Urinary bladder (tissue), 4 donors: ENCODE measurements at places on chromosomes 2 and 18. TPM values are rescaled to one million over a fixed set of nuclear protein-coding genes. Genes with fewer than 3 reads are reported as not detected.

DNA sequence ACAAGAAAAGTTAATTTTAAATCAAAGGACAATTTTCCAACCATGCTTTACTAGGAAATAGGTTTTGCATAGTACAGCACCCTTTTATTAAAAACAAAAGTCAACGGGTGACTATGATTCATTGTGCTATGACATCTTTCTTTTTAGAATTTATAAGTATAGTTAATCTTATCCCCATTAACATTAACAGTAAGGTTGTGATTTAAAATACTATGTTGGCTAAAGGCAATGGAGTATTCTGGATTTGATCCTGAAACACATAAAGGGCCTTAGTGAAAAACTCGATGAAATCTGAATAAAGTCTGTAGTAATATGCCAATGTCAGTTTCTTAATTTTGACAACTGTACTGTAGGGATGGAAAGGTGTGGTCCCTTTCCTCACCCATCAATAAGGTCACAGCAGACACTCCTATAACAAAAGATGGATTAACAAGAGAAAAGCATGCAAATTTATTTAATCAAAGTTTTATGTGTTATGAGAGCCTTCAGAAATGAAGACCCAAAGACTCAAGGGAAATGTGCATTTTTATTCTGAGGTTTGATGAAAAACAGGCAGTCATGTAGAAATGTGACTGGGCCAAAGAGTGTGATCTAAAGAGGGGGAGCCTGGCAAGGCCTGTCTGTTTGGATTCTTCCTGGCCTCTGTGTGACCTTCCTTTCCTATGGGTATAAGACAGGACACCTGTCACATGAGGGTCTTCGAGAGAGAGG lies 731.4 kb downstream of the TSN start:
- no peak for DNase-seq

Gene MYO5B
- total RNA-seq = 8.8 TPM

- DNase-seq = no peak
Measured at GRCh38 chr18:8229787-8230186, 379.4 kb upstream of the RAB12 start.

DNA sequence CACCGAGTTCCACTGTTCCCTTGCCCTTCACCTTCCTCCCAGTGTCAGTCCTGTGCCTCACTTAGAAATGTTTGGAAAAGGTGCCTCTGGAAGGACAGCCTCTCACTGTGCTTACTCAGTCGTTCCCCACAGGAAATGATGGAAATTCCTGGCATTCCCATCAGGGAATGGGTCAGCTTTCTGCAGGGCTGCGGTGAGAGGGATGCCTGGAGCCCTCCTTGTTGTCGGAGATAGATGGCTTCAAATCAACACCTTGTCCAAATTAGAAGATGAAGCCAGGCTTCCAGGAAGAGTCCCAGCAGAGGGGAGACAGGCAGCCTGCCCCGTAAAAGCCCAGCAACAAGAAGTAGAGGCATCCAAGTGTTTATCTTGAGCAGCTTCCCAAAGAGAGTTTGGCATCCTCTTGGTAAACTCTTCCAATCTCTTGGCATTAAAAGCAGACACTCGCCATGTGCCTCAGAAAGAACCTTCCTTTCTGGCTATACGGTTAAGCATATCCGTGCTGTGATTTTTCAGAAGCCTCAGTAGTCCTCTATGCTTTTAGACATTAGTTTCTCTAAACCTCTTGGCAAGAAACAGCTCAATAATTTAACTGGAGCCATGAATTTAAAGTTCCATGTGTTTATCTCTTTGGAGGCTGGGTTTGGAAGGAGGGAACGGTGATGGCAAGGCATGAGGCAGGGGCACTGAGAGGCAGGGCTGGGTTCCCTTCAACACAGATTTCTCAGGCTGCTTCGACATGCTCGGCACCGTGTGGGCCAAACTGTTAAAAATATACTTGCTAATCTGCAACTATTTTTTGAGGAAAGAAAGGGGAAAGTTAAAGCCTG lies 25.1 kb downstream of the COLEC12 start:
- DNase-seq = no peak

GRCh38 chr18:43267818-43268217 lies 9.5 kb downstream of the SYT4 start:
- no peak for DNase-seq

Gene MAL
- 3.6 TPM for total RNA-seq

Gene MC2R
- not detected for total RNA-seq

DNA sequence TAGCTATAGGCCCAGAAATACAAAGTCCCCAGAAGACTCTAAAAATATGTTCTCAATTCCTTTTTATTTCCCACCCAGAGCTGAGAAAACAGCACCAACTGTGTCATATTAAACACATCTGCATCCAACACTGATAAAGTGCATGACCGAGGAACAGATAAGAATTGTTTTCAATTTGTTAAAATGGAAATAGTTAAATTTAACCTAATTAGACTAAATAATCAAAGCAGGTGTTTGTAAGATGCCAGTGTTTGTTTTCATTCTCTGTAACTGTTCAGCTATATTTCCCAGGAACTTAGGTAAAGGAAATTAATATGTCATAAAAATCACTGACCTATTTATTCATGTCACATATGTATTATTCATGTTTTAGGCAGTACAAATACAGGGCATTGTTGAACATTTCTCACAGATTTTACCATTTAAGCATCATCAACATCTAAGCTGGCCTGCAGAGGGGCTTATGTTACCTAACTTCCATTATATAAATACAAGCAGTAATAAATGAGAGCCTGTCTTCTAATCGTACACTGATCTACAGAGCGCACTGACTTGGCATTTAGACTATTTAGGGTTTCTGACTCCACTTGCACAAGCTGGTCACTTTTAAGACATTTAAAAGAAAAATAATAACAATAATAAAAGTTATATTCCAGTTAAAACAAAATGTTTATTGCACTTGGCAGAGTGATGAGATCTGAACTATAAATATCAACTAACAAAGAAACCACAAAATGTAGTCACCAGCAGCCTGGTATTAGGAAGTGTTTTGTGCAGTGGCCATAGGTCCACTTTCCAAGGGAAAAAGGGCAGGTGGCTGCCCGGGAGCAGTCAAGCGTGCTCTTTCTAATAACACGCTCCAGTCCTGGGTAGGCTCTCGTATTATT lies 86.6 kb upstream of the ZFP36L2 start:
- DNase-seq = no peak

DNA sequence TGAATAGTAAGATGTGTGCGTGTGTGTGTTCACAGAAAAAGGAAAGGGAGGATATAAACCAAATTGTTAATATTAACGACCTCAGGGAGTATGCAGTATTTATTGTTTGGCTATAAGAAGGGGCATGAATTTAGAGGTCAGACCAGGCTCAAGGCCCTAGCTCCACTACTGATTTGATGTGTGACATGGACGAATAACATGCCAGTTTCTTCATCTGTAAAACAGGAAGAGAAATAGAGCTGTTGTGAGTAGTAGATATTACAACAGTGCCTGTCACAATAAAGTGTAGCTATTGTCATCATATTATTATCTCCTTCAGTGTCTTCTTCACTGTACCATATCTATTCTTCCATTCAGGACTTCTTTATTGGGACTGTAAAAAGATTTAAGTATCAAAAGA lies 4.1 kb upstream of the MAT2A start:
- DNase-seq = no peak

Gene C1QL2
- not detected for total RNA-seq

- DNase-seq = no peak
Measured at GRCh38 chr2:119476301-119477112, 44.9 kb downstream of the TMEM37 start.

DNA sequence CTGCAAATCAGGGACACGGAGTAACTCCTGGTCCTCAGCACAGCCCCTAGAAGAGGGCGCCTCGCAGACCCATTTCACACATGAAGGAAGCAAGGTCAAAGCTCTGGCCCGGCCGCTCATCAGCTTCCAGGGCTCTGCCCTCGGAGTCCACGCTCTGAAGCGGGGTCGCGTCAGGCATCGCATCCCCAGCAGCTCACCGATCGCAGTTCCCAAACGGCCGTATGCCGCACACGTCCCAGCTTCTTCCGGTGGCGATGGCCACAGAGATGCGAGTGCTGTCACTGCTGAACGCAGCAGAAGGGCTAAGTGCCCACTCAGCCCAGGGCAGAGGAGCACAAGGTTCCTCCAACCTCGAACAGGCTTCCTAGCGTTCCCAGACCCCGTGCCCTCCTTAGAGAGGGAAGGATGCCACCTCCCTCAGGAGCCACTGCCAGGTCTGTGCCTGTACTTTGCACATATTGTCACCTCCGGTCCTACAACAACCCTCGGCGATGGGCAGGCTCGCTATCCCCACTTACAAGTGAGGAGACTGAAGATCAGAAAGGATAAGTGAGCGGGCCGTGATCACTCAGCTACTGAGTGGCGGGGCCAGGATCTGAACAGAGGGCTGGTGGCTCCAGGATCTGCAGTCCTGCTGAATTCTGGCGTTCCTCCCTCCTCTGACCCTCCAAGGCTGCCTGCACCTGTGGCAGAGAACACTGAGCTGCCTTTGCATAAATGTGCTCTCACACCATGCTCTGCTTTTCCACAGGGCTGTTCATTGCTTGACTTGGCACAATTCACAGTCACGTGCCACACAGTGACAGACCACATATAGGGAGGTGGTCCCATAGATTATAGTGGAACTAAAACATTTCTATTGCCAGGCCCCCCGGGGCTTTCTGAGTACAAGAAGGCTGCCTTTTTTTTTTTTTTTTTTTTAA lies 71.4 kb downstream of the COPS8 start:
- DNase-seq = no peak

DNA sequence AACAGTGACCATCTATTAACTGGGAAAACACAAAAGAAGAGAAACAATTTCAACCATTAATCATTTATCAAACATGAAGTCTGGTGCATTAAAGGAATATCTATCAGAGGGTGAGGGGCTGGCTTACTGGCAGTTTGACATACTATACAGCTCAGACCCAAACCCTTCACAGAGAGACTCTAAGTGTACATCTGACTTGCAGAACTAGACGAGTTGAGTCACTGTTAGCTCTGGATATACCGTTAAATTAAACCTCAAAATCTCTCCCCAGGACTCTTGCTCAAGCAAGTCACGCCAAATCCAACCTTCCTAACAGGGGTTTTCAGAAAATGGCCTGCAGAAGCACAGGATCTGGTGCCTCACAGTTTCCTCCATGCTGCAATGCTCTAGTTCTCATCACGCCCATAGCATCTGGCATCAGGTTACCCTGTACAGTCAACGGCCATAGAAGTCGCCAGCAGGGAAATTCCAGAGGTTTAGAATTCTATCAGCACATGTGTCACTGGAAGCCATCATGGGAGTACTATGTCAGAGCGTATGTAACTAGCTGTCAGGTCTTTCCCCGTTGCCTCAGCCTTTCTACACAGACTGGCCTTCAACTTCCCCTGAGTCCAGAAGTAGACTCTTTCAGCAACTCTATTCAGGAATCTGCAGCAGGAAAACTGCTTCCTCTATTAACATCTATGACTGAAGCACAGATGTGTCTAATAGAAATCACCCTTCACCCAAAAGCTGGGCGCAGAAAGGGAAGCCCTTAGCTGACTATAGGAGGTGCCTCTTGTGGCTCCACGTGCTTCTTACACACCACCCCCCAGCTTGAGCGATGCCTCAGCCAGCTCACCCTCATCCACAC lies 9.3 kb downstream of the TGOLN2 start:
- DNase-seq = no peak

DNA sequence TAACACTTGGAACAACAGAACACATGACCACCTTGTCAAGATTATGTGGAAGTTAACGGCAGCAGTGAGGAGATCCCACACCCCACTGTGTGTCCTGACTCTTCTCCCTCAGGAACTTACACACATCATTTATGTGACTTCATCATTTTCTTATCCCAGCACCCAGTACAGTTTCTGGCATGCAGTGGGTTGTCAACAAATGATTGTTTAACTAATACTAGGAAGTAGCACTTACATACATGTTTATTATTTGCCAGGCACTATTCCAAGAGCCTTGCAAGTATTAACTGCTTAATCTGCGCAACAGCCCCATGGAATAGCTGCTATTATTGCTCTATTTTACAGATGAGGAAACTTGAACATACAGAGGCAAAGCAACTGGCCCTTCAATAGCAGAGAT lies 391.5 kb downstream of the TXNL1 start:
- no peak for DNase-seq

DNA sequence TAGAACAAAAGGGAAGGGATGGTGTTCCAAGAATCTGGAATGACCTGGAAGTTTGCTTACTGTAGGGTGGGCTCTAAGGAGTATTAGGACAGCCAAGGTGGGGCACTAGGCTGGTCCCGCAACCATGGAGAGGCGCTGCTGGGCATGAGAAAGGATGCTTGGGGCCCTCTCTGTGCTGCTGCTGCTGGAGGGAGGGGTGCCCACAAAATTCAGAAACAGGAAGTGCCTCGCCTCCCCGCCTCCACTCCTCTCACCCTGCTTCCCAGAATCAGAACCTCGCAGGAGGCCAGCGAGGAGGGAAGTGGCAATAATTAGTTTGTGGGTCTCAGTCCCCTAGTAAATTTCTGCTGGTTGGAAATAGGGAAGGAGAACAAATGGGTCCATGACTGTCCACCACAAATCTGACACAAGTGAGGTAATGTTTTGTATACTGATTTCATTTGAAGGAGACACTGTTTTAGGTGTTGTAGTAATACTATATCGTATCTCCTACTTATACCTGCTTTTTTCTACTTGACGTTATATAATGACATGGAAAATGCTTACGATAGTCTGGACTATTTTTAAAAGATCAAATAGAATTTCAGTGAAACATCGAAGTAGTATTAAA lies 7.9 kb upstream of the PDCL3 start:
- DNase-seq = no peak

Gene ARHGEF33
- 2.1 TPM for total RNA-seq

- DNase-seq = no peak
Measured at GRCh38 chr2:154343282-154343681, 355.2 kb upstream of the KCNJ3 start.

- DNase-seq = no peak
Measured at GRCh38 chr2:47129191-47129706, 25.9 kb downstream of the STPG4 start.

DNA sequence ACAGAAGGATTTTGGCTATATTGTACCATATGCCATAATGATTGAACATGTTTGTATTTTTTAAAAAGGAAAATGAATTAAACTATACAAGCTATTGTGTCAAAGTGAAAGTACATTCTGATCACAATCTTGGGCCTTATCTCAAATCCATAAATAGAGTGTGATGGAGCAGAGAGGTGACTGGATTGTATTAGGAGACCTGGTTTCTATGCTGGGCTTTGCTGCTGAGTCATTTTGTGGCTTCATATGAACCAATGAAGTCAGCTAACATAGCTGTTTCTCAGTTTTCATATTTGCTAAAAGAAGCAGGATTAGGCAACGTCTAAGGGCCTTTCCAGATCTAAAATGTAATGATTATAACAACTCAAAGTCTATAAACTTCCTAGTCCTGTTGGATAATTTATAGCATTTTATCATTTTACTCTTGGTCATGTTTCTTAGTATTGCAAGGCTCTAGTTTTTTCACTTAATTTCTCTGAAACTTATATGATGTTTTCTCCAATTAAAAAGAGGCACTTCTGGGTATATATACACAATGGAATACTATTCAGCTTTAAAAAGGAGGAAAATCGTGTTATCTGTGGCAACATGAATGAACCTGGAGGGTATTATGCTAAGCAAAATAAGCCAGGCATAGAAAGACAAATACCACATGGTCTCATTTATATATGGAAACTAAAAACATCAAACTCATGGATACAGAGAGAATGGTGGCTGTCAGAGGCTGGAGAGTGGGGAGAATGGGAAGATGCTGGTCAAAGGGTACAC lies 112.3 kb downstream of the MEP1B start:
- no peak for DNase-seq

Gene OTX1
- not detected for total RNA-seq

Gene TUBA4A
- 4.8 TPM for total RNA-seq

Gene UGT1A4
- total RNA-seq = 1.1 TPM

Gene FOXD4L1
- not detected for total RNA-seq

Gene RBM44
- total RNA-seq = 2.4 TPM

Gene CROCC2
- total RNA-seq = not detected

- DNase-seq = no peak
Measured at GRCh38 chr2:56132138-56132537, 51.7 kb upstream of the CCDC85A start.
